Vagina (tissue), 2 donors: ENCODE measurements at places on chromosomes 6 and 20.

- no peak for DNase-seq
Measured at GRCh38 chr6:159068904-159069578, 24.2 kb upstream of the TAGAP start.

DNA sequence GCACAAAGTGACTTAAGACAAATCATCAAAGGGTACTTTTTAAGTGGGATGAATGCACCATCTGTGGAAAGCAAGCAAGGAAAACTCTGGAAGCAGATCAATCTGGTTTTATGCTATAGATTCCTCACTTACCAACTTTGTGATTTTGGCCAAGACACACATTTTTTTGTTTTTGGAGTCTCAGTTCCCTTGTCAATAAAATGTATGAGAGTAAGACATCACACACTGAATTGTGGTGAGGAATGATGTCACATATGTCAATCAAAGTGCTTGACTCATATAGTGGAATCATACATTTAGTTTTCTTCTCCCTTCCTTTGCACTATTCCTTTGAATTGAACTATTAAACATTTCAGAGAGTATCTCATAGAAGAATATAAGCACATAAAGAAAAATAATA is 620.5 kb upstream of the CITED2 start:
- no peak for DNase-seq

- no peak for DNase-seq
Measured at GRCh38 chr20:43681991-43682410, 15.1 kb downstream of the MYBL2 start.

GRCh38 chr6:71707059-71707458 is 179.3 kb upstream of the RIMS1 start:
- no peak for DNase-seq

DNA sequence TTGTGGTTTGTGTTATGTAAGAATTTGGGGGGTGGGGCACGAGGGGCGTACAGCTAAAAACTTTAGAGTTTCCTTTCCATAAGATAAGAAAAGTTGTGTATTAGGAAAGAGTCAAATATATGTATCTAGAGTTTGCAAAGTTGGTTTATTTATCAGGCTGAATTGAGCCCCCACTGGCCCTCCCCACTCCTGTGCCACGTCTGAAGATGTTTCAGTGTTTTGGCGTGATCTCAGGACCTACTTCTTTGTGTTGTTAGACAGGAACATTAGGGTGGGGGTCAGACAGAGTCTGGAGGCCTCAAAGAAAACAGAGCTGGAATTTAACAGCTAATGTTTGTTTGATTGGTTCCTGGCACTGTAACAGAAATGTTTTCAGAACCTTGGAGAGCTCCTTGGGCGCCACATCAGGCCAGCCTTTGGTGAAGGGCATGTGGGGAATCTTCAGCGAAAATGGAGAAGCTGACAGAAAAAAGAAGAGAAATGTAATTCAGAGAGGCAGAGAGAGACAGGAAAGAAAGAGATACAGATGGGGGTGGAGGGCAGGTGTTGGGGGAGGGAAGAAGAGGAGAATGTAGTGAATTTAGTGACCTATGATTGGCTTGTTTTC is 674 bp downstream of the NRSN1 start:
- DNase-seq = no peak

GRCh38 chr6:96299525-96299924 is 222.1 kb upstream of the UFL1 start:
- no peak for DNase-seq

DNA sequence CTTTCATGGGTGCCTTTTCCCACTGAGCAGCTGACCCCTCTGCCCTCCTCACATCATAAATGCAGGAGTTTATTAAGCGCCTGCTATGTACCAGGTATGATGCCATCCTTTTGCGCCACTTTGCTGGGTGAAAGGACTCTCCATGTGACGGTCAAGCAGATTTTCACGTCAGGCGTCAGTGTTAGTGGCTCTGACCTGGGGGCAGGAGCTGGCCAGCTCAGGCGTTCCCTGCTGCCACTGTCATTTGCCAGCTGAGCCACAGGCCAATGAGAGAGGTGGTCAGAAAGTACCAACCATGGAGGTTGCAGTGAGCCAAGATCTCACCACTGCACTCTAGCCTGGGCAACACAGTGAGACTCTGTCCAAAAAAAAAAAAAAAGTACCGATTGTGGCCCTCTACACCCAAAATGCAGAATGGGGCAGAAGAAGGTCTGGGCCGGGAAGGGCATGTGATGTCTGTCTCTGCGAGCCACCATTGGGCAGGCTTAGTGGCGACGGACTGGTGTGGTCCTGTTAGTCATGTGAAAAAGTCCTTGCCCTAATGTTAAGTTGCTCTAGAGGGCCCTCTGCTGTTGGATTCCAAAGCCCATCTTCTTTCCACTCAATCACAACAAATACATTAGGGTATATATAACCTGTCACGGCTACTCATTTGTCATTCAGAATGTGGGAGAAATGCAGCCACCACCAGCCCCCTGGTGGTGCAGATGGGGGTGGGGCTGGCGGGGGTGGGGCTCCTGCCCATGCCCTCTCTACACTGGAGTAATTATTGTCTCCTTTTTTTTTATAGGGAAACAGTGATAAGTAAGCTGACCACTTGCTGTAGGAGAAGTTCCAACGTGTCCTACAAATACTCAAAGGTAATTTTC is 18.4 kb upstream of the SLC22A1 start:
- DNase-seq = no peak

GRCh38 chr6:32244270-32244669 is 20.4 kb upstream of the NOTCH4 start:
- no peak for DNase-seq

- DNase-seq = no peak
Measured at GRCh38 chr20:45445805-45446562, 23.6 kb upstream of the WFDC2 start.

GRCh38 chr6:116463301-116463700 is 2.1 kb downstream of the CALHM6 start:
- DNase-seq = no peak

DNA sequence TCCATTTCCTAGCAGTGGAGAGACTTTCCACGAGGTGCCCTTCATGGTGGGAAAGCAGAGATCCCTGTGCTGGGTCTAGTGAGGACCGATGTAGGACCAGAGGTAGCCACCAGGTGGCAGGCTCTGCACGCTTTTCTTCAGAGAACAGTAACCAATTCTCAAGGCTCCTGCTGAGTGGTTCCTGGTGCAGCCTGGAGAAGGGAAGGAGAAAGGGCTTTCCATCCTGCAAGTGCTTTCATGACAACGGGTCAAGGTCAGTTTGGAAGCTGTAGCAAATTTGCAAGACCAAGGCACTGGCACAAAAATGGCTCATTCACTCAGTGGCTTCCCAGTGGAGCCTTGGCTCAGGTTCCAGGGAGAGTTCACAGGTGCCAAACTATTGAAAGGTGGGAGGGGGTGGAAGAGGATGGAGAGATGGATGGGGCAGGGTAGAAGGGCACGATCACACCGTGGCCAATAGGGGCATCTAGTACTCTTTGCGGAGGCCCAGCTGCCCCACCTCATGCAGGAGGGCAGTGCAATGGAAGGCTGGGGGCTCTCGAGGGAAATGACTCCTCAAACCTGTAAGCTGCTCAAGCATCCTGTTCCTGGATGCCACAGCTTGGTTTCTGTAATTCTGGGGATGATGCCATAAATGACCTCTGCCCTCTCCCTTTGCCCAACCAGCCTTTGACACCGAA is 25.5 kb upstream of the KCNK16 start:
- no peak for DNase-seq

DNA sequence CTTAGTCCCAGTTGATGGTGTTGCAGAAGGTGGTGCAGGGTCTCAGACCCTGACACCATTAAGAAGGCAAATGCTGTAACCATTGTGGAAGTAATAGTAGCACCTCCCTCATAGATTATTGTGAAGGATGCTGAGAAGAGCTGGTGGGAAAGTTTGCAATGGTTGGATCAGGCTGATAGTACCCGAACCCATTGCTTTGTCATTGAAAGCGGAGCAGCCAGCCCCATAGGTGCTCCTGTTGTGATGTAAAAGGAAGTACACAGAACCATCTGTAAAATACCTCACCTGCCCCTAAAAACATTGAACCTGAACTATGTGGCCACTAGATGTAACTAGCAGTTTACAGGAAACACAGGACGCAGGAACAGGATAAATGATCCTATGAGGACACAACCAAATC is 31.5 kb downstream of the RIOK1 start:
- no peak for DNase-seq

DNA sequence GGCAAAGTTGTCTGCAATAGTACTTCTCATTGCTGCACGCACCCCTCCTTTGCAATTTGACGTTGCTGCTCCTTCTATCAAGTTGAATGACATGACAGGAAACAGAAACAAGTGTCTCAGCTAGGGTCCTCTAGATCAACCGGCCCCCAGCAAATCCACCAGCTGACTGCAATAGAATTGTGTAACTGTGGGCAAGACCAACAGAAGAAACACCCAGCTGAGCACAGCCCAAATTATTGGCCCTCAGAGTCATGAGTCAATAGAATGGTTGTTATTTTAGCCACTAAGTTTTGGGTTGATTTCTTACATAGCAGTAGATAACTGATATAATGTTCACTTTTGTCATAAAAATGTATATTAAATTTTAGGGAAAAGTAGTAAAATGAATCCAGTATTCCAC is 202.7 kb downstream of the MAFB start:
- DNase-seq = no peak

DNA sequence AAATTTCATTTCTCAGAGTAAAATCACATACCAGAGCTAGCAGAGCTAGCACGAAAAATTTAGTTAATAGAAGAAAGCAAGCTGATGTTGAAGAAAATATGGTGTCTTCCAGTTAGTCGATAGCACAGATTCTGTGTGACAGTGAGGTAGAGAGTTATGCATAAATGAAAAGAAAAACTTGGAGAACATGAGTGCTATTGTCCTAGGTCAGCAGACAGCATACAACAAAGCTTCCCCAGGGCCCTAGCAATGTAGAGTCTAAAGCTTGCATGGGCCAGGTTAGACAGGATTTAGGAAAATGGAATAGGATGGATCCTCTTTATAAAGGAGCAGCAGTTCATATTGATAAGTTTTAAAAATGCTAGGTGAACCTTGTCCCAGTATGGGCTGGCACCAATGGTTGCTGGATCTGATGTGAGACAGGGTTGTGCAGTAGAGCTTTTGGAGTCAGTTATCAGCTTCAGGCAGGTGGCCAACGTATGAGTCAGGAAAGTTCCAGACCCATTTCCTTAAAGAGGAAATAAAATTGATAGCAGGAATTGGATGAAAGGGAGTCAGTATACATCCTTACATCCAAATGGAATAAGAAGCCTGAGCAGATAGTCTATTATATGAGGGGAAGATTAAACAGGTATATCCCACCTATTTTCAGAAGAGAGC is 277.2 kb downstream of the FRK start:
- DNase-seq = no peak

DNA sequence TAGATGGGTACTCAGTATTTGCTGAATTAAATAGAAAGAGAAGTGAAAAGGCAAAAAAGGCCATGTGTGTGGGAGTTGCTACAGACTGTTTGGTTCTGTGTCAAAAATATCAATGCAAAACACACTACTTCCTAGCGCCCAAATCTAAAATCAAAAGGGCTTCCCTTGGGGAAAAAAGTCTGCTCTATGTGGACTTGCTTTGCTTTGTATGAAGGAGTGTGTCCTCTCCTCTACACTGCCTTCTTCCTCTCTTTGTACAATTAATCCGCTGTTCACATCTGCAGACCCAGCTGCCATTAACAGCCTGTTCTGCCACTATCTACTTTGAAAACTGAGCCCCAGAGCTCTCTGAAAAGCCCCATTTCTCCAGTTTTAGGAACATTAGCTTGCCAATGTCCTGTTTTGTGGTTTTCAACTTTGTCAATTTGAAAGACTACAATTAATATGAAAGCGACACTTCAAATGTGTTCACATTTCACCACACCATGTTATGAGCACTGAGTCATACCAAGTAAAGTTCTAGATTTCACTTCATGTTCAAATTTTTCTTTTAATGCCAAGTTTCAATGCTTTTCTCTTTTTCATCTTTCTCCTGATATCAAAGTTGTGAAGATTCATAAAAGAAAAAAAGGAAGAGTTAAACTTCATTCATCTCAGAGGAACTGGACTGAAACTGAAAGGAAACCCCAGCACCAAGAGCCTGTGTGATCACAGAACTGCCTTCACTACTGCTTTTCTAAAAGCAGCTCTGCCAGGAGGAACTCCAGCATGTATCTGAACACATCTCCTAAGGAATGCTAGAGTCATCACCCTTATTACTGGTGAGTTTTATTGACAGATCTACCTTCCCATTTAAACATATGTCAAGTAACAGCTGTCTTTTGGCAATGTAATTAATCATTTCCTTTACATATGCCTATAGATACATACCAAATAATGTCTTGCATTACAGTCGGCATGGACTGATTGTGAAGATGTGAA is 102.6 kb downstream of the KIF13A start:
- DNase-seq = no peak

DNA sequence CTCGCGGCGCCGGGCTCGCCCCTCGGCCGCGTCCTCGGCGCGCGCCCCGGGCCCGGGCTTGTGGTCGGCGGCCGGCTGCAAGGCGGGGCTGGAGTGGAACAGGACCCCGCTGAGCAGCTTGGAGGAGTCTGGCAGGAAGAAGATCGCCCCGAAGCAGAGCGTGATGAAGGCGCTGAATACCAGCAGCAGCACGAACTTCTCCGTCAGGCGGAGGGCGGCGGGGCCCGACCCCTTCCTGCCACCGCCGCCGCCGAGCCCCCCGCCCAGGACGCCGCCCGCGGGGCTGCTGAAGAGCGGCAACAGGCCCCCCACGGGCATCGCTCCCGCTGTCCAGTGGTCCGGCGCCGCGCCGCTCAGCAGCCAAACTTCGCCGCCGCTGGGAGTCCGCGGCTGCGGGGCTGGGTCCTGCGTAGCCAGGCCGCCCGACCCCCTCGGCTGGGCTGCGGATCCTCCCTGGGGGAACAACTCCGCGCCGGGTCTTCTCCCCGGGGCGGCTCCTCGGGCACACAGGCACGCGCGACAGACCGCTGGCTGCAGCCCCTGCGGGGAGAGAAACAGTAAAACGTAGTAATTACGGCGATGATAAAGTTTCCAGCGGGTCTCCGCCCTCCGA is 707 bp downstream of the MAN1A1 start:
- no peak for DNase-seq

DNA sequence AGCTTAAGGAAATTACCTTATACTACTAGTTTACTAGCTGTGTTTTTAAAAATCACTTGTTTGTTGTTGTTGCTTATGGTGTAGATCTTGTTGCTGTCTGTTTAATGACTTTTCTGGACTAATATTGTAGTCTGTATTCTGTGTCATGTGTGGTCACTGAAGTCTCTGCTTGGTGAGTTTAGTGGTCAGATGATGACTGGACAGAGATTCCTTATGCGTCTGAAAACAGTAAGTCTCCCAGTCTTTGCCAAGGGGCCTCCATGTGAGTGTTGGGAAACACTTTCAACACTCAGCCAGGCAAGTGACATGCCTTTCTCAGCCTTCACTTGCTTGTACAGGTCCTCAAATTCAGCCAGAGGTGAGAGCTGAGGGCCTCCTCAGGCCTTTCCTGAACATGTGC is 256.9 kb upstream of the RNF24 start:
- no peak for DNase-seq

GRCh38 chr6:25173951-25174474 is 105.2 kb upstream of the CARMIL1 start:
- DNase-seq = no peak

DNA sequence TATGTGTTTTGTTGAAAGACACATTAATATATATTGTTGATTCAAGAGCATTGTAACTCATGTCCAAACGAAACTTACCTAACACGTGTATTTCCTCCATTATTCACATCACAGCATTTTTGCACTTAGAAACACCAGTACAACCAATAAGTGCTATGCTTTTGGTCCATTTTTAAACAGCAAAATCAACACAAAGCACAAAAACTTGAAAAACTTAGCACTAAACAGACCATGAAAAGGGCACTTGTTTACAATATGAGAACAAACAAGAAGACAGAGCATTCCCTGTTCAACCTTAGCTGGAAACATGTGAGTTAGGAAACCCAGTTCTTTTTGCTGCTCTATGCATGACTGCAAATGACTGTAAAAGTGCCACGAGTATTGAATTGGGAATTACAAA is 9.6 kb downstream of the GLYATL3 start:
- no peak for DNase-seq
